ENCODE measurements at places on chromosomes 1 and 21.

DNA sequence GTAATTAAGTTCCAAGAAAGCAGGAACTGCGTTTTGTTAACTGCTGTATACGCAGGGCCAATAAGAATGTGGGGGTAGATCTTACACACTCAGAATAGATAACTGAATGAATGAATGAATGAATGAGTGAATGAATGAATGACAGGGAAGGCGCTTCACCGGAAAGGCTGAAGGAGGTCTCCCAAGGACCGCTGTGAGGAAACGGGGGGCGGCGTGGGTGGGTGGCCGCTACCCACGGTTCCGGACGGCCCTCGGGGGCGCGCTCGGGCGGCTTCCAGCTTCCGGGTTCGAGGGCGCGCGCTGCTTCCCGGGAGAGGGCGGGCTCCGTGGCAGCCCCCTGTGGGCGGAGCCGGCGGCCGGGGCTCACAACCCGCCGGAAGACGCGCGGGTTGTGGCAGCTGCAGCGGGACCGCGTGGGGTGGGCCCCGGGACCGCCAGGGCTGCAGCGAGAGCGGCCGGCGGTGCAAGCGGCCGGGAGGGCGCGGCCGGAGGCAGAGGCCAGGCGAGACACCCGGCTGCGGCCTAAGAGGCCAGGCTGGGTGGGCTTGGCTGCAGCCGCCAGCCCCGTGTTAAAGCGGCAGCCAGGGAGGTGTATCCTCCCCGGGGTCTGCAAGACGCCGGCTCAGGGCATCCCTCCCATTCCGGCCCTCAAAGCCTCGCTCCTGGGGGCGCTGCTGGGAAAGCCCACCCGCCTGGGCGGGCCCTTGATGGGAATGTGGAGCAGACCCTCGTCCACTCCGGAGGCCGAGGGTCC lies at the start of gene ZFP69:
Gene ZFP69 (plus strand): TSS at position 367 of the 754 bp plus-strand sequence. CDS start 2,072 bp downstream, outside the sequence.
- DNase-seq: peak; percentile 43

DNA sequence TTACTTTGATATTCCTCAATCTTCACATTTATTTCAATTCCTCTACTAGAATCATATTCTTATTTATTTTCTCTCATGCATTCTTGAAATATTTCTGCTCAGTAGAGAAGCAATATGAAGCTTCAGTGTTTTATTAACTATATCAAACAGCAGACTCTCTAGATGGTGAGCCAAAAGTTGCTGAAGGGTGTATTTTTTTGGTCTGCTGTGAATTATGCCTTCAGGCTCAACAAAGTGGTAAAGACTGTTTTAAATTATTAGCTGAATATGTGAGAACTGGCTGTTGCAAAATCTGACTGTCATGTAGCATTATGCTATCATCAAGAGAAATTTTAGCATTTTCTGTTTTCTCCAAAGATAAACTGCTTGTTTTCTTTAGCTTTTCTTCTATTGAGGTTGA lies 24.9 kb upstream of the CDC42BPA start:
- DNase-seq: no peak

DNA sequence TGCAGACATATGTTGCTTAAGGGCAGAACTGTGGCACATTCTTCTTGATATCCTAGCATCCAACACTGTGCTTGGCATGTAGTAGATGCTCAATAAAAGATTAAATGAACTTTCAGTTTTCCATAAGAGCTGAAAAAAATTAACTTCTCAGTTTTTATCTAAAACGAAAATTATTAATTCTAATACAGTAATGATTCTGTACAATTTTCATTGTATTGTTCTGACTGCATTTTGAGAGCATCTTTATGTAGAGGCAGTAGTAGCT lies 46.6 kb downstream of the FGGY start:
- no peak for DNase-seq

- no peak for DNase-seq
Observed at GRCh38 chr21:44846485-44847260, 26.8 kb downstream of the PTTG1IP start.

DNA sequence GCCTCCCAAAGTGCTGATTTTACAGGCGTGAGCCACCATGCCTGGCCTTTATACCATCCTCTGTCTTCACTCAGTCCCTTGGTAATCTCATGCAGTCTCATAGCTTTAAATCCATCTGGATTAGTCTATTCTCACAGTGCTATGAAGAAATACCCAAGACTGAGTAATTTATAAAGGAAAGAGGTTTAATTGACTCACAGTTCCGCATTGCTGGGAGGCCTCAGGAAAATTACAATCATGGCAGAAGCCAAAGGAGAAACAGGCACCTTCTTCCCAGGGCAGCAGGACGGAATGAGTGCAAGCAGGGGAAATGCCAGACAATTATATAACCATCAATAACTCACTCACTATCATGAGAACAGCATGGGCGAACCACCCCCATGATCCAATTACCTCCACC lies 49.1 kb upstream of the CPLANE2 start:
- no peak for DNase-seq

- DNase-seq: no peak
Observed at GRCh38 chr1:20719261-20719660, 1.5 kb upstream of the KIF17 start.

DNA sequence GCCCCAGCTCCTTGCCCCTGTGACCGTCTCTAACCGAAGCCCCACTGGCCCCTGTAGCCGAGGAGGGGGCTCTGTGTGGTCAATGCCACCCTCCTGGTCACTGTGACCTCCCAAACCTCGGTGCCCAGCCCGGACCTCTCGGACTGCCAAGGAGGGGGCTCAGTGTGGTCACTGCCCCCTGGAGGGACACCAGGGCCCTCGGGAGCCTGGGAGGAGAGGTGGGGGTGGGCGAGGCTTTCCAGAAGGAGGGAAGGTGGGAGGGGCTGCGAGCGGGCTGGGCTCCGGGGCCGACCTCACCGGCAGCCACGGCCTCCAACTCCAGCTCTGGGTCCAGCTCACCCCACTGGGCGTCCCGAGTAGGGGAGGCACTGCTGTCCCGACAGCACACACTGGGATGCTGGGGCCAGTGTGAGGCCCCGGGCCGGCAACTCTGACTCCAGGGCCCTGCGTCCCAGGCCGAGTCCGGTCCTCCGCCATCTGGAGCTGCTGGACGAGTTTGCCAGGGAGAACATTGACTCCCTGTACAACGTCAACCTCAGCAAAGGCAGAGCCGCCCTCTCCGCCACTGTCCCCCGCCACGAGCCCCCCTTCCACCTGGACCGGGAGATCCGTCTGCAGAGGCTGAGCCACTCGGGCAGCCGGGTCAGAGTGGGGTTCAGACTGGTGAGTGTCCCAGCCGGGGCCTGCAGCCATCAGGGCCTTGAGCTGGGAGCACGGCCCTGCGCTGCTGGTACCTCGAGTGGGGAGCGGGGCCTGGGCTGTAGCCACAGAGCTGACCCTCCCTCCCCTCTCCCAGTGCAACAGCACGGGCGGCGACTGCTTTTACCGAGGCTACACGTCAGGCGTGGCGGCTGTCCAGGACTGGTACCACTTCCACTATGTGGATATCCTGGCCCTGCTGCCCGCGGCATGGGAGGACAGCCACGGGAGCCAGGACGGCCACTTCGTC lies 6.4 kb downstream of the SCNN1D start:
- DNase-seq: no peak

GRCh38 chr1:995665-996633 lies 3.9 kb downstream of the HES4 start:
- no peak for DNase-seq

GRCh38 chr1:234933475-234933874 lies 195.2 kb downstream of the TOMM20 start:
- DNase-seq: peak; percentile 16

- DNase-seq: no peak
Observed at GRCh38 chr1:9382643-9383491, 90.2 kb downstream of the SPSB1 start.

DNA sequence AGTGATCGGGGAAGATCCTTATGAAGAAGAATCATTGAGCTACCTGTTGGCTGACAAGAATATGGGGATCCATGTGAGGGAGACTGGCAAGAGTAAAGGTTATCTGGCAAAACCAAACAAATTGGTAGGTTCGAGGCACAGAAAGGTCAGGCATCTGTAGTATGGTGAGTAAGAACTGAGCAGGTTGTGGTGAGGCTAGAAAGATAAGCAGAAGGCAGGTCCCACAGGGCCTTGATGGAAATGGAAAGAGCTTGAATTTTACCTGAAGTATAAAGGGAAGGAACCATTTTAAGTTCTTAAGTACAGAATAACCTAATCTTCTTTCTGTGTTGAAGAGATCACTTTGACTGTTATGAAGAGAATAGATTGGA lies 11.1 kb downstream of the PTPRC start:
- DNase-seq: peak; percentile 18

GRCh38 chr21:15776818-15777217 lies 47.0 kb downstream of the USP25 start:
- DNase-seq: no peak

DNA sequence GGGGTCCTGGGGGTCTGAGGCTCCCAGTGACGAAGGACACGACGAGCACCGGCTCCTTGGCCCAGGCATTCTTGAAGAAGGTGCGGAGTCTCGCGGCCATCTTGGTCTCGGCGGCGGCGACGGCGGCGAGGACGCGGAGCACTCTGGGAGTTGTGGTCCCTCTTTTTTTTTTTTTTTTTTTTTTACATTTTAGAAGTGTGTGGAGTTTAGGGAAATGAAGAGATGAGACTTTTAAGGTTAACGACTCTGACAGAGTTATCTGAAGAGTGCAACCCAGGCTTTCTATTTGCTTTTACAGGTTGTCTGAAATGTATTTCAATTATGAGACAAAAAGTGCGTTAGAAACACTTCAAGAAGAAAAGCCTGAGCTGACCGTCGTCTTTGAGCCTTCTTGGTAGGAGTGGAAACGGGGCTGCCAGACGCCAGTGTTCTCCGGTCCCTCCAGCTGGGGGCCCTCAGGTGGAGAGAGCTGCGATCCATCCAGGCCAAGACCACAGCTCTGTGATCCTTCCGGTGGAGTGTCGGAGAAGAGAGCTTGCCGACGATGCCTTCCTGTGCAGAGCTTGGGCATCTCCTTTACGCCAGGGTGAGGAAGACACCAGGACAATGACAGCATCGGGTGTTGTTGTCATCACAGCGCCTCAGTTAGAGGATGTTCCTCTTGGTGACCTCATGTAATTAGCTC lies 9.7 kb downstream of the OR2B11 start:
- peak; percentile 22 for DNase-seq

GRCh38 chr1:155320661-155321617 lies at the start of gene RUSC1:
RUSC1 (plus strand) TSS chr1:155320894; CDS start chr1:155321774, 880 bp downstream.
- no peak for DNase-seq

DNA sequence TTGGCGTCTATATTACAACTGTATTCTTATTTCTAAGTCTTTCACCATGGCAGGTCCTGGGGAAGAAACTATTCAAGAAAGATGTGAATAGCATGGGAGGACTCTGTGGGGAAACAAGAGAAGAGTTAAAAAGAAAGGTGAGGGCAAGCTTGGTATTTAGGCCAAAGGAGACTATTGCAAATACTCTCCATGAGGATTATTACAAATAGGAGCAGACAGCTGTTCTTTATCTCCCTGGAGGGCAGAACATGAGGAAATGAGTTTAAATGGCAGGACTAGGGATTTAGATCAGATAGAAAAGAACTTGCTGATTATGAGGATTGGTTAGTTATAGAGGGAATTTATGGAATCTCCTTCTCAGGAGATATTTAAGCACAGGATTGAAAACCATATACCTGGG lies 186.8 kb downstream of the CDC7 start:
- no peak for DNase-seq

DNA sequence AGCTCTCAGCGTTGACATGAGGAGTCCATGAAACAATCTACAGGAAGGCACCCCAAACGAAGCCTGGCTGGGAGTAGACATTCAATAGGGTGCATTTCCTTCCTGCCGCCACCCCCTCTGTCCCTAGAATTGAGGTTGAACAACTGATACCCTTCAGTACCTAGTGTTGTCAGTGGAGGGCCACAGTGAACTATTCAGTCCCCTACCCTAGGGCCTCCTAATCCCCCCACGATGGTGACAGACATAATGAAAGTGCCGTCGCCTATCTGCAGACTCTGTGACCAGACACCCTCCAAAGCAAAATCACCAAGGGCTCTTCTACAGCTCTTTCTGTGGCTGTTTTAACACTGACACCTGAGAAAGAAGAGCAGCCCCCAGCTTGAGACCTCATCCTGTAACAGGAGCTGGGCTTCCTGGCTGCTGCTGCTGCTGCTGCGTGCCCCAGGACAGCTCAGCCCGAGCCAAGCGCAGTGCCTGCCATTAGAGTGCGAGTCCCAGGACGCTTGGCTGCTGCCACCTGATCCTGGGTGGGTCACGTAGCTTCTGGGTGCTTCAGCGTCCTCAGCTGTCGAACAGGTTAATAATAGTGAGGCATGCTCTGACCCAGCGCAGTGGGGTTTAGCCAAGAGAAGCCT lies 183.0 kb downstream of the ZBTB18 start:
- DNase-seq: no peak

GRCh38 chr1:208101661-208102431 lies 142.3 kb downstream of the PLXNA2 start:
- DNase-seq: peak; percentile 95

DNA sequence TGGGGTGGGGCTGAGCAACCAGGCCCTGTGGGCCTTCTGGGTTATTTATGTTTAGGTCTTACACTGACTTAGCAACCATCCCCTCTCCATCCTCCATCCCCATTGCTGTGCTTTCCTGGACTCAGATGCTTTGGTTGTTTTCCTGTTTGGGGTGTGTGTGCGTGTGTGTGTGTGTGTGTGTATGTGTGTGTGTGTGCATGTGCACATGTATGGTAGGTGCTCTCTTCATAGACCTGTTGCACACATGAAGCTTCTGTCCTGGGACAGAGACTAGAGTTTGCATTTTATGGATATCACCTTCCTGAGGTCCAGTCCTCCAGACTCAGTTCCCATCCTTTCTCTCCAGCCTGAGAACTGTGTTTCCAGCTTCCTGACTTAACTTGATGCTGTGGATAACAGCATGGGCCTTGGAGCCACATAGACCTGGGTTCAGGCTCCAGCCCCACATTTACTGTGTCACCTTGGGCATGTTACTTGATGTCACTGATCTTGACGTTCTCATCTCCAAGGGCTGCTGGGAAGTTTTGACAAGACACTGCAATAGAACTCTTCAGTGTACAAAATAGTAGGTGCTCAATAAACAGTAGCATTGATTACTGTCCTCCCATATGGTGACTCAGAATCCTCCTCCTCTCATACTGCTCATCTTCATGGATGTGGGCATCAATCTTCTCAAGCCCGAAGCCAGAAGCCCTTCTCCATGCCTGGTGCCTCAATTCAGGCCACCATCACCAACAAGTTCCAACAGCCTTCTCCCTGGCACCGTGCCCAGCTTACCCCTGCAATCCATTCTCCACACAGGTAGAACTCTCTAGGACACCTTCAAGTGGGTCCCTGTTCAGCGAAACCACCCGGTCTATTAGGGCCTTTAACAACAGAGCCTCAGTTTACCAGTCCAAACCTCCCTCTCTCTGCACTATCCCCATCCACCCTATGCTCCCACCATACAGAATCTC lies 181.8 kb upstream of the EDN2 start:
- peak; percentile 13 for DNase-seq

GRCh38 chr21:45830720-45831366 lies 150.7 kb upstream of the COL6A1 start:
- no peak for DNase-seq

GRCh38 chr1:176164014-176164678 lies 42.9 kb downstream of the COP1 start:
- DNase-seq: no peak

Data from NCI-H226 (cell line).